ENCODE measurements at places on chromosomes 6 and 20. TPM values are rescaled to one million over a fixed set of nuclear protein-coding genes. Genes with fewer than 3 reads are reported as not detected.

CARMIL1 gene
- total RNA-seq, result 7.8 TPM

SLC32A1 gene
- total RNA-seq, result not detected

GPX5 gene
- total RNA-seq, result not detected

DYNLT2 gene
- 0.49 TPM for total RNA-seq

PI16 gene
- total RNA-seq, result 0.07 TPM

HEY2 gene
- total RNA-seq, result 0.03 TPM

SLC17A2 gene
- not detected for total RNA-seq

Measured in A549 treated with AZD2906 at 1 μM for 4 hours (cell line).